Fibroblast of skin of right quadriceps (primary cell): ENCODE measurements at places on chromosomes 4 and X.
A peak's percentile ranks its signal among the peaks of the same experiment; 100 is the strongest.

GRCh38 chr4:98838977-98839618, 89.8 kb downstream of the EIF4E start:
- DNase-seq, result peak; percentile 4

GRCh38 chr4:65580551-65580950, 89.7 kb downstream of the EPHA5 start:
- DNase-seq, result peak; percentile 15

- no peak for DNase-seq
Observed at GRCh38 chrX:12843061-12843667, 23.7 kb upstream of the TLR7 start.

- DNase-seq, result no peak
Observed at GRCh38 chr4:10212400-10212799, 95.8 kb upstream of the WDR1 start.

GRCh38 chr4:182932651-182933050, 15.5 kb upstream of the DCTD start:
- DNase-seq, result no peak
